ENCODE measurements at places on chromosomes 4 and X.

DNA sequence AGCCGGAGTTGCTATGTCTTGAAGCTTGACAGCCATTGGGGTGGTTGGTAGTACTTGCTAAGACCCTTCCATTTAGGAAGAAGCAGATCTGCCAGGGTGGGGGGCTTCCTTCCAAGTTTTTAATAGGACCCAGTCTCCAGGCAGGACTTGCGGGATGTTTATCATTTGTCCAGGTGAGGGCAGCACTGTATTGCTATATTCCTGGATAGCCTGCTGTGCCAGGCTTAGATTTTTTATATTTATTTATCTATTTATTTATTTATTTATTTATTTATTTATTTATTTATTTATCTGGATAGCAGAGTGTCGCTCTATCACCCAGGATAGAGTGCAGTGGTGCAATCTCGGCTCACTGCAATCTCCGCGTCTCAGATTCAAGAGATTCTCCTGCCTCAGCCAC is 87.4 kb upstream of the CT45A1 start:
- DNase-seq, result no peak

DNA sequence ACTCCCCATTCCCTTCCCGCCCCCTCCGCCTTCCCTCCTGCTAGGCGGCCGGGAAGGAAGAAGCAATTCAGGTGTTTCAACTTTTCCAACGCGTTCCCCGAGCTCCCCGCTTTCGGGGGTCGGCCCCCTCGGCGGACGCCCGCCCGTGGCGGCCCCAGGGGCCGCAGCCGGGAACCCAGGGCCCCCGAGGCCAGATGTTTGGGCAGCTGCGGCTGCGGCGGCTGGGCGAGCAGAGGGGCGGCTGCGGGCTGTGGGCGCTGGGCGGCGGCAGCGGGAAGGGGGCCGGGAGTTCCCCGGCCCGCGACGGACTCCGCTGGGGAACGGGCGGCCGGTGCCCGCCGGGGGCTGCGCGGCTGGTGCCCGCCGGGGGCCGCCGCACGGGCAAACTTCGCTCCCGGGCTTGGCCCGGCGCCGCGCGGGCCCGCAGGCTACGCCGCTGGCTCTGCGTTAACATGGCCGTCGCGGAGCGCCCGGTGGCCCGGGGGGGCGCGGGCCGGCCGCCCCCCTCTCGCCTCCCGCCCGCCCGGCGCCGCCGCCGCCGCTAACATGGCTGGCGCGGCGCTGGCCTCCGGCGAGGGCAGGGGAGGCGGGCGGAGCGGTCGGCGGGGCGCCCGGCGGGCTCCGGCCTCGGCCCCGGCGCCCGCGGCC is 510 bp downstream of the HMGB3 start:
- no peak for DNase-seq

DNA sequence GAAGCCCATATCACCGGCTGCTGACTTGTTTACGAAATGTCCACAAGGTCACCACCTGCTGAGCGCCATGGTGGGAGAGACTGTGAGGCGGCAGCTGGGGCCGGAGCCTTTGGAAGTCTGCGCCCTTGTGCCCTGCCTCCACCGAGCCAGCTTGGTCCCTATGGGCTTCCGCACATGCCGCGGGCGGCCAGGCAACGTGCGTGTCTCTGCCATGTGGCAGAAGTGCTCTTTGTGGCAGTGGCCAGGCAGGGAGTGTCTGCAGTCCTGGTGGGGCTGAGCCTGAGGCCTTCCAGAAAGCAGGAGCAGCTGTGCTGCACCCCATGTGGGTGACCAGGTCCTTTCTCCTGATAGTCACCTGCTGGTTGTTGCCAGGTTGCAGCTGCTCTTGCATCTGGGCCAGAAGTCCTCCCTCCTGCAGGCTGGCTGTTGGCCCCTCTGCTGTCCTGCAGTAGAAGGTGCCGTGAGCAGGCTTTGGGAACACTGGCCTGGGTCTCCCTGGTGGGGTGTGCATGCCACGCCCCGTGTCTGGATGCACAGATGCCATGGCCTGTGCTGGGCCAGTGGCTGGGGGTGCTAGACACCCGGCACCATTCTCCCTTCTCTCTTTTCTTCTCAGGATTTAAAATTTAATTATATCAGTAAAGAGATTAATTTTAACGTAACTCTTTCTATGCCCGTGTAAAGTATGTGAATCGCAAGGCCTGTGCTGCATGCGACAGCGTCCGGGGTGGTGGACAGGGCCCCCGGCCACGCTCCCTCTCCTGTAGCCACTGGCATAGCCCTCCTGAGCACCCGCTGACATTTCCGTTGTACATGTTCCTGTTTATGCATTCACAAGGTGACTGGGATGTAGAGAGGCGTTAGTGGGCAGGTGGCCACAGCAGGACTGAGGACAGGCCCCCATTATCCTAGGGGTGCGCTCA is 8.7 kb upstream of the MSANTD1 start:
- DNase-seq, result no peak

GRCh38 chrX:68842781-68843581 is 14.2 kb downstream of the EFNB1 start:
- DNase-seq, result no peak

DNA sequence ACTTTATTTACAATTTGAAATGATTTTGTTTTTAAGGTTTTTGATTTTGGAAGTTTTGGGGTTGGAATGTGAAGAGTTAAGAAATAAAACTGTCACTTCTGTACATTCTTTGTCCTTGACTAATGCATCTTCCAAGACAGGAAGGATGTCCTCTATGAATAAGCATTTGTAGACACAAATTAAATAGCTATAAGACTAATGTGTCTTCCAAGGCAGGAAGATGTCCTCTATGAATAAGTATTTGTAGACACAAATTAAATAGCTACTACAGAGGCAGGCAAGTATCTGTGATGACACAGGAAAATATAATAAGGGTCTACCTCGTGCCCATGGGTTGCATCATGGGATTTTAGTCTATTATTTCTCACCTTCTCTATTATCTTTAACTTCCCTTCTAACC is 14.5 kb downstream of the PRSS48 start:
- no peak for DNase-seq

GRCh38 chrX:119726900-119727555 is 31.4 kb upstream of the SOWAHD start:
- no peak for DNase-seq

DNA sequence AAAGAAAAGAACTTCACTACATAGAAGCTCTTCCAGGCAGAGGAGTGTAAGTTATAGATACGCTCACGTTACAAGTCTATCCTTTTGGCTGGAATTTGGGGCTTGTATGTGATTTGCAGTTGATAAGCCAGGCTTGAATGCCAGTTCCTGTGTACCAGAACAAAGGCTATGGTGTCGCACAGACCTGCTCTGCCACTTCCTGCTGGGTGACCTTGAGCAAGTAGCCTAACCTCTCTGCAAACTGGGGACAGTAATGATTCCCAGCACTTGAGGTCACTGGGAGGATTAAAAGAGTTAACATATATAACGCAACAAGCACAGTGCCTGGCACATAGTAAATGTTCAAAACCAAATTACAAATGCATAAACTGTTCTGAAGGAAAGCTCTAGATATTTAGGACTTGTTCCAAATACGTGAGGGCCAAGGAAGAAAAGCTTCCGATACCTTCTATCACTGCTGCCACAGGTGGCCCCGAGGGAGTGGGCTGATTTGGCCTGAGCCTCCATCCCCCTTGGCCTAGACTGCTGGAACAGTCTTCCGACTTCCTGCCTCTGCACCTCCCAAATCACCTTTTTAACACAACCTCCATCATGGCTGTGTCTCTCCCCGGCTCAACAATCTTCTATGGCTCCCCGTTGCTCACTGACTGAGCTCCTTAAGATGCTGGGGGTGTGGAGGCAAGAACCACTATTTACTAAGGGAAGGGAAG is 1.3 kb upstream of the SOWAHD start:
- DNase-seq, result no peak

DNA sequence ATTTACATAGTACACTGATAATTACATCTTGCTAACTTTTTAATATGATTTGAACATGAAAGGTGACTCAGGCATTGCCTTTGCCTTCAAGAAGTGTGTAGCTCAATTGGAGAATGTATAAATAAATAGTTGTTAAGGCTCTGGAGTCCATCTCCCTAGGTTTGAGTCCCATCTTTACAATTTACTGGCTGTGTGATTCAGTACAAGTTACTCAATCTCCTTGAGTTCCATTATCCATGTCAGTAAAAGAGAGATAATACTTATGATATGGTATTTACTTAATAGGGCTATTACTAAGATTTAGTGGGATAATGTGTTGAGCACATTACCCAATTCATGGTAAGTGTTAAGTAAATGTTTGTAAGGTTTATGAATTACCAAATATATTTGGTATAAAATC is 1.9 kb upstream of the FGG start:
- no peak for DNase-seq

DNA sequence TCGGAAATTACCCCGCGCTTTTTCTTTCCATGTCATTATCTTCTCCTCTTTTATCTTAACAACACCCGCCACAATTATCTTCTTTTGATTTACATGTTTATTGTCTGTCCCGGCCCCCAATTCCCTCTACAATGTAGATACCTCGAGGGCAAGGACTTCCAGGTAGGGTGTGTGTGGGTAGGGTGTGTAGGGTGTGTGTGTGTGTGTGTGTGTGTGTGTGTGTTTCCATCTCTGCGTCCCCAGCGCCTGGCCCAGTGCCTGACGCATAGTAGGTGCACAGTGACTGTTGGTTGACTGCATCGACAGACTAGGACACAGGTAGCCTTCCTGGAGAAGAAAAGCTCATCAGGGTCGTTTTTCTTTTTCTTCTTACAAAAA is 103.1 kb downstream of the UCHL1 start:
- DNase-seq, result no peak

DNA sequence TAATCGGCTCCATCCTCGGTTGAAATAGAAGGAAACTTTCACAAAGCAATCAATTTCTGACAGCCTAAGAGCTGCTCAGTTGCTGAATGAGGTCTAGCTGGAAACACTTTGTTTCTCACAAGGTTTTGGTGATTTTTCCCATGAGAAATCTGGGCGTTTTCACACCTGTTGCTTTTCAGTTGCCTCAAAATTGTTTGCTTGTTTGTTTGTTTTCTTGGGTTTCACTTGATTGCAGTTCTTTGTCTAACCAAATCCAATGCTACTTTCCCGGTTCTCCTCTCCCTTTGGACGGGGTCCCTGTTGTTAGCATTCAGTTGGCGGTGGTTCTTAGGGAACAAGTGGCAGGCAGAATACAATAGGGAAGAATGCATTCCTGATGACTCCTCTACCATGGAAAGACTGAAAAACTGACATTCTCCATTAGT is 135.5 kb downstream of the PALLD start:
- DNase-seq, result no peak

DNA sequence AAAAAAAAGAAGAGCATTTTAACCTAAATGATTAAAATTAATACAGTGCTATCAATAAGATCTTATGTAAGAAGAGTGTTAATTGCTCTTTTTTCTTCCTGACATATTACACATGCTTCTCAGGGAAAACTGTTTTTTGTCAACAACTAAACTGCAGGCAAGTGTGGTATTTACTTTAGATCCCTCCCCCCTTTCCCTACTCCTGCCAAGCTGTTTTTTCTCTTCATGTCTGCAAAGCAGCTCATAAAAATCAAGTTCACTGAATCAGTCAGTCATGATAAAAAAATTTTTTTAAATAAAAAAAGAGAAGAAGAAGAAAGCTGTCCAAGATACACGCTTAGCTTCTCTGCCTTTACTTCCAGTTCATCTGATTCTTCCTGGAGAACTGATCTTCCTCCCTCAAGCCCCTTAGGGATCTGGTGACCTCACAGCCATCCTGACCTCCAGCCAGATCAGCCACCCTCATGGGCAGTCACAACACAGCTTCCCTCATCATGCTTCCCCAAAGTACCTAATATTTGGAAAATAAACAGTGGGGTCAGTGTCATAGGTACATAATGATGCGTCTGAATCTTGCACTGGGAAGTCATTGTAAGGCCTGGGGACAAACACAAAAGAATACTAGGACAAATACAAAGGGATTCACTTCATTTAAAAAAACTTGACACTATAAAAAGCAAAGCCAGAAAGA is 87.0 kb downstream of the ZNF827 start:
- no peak for DNase-seq

DNA sequence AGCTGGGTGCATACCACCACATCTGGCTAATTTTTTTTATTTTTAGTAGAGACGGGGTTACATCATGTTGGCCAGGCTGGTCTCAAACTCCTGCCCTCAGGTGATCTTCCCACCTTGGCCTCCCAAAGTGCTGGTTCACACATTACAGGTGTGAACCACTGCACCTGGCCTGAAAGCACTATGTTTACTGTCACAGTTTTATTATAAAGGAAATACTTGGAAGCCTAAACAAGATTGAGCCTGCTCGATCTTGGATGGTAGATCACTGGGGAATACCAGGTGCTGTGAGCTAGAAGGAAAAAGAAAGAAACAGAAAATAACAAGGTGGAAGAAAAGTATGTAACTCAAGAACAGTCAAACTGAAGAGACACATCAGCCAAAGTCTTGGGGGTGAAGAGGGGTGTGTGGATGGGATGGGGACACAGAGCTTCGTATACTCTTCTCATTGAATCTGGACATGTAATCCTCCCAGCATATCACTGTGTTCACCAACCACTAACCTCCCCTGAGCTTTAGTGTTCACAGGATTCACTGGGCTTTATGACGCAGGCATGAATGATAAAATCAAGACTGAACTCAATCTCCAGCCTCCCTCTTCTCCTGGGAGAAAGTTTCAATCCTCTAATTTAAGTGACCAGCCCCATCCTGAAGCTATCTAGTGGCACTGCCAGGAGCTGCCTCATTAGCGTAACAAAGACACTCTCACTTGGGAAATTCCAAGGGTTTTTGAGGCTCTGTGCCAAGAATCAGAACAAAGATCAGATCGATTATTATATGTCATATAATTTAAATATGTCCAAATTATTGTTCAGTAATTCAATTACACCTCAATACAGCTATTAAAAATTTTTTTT is 40.9 kb downstream of the PDS5A start:
- no peak for DNase-seq

DNA sequence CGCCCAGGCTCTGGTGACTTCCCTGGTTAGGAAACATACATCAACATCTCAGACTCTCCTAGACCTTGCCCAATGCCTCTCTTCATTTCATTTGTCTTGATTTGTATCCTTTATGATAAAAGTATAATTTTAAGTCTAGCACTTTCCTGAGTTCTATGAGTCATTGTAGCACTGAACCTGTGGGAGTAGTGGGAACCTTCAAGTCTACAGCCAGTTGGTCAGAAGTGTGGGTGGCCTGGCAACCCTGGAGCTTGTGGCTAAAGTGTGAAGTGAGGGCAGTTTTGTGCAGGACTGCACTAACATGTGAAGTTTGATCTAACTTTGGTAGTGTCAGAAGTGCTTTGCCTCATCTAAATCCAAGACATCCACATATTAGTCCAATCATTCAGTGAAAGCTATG is 259.3 kb upstream of the IGFBP7 start:
- no peak for DNase-seq
